NCI-H526 (cell line): ENCODE measurements at places on chromosomes 11 and 22.

GRCh38 chr22:32422062-32422461 lies 10.0 kb upstream of the RTCB start:
- DNase-seq = no peak

DNA sequence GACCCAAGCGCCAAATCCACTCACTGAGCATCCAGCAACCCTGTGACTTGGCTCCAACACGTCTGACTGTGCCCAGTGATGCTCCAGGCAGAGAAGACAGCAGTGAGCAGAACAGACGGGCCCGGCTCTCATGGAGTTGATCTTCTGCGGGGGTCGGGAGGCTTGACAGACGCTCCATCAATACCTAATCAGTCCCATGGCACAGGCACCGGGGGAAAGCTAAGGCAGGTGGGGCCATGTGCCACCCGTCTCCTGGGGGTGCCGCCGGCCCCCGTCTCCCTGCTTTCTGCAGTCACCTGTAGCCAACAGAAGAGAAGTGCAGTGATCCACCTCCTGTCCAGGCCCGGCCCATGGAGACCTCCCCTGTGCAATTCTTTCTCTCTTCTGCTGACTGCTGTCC lies 47.5 kb downstream of the LINC01488 start:
- DNase-seq = no peak

DNA sequence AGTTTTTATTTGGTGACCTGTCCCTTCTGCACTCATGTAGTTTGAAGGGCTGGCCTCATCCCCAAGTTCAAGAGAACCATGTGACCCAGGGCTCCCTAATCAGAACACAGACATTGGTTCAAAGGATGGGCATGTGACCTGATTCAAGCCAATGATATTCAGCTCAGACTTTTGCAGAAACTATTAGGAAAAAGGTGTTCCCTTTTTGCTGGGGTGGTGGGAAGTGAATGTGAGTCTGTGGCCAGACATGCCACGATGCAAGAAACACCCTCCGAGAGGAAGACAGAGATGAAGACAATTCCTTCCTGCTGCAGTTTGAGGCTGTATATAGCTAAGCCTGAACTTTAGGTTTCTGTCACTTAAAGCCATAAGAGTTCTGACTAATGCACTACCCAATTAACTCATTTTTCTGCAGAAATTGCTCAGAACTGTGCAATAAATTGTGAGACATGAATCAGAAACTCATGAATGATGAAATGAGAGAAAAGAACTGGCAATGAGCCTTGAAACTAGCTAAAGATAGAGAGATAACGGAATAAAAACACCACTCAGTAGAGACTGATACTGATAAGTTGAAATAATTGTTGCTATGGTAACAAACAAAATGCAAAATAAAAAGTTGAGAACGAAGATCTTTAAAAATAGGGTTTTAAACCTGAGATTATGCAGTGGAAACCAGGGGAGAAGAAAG lies 9.2 kb upstream of the MAPK1 start:
- no peak for DNase-seq

GRCh38 chr22:39432361-39432811 lies 24.4 kb upstream of the MGAT3 start:
- DNase-seq = no peak

DNA sequence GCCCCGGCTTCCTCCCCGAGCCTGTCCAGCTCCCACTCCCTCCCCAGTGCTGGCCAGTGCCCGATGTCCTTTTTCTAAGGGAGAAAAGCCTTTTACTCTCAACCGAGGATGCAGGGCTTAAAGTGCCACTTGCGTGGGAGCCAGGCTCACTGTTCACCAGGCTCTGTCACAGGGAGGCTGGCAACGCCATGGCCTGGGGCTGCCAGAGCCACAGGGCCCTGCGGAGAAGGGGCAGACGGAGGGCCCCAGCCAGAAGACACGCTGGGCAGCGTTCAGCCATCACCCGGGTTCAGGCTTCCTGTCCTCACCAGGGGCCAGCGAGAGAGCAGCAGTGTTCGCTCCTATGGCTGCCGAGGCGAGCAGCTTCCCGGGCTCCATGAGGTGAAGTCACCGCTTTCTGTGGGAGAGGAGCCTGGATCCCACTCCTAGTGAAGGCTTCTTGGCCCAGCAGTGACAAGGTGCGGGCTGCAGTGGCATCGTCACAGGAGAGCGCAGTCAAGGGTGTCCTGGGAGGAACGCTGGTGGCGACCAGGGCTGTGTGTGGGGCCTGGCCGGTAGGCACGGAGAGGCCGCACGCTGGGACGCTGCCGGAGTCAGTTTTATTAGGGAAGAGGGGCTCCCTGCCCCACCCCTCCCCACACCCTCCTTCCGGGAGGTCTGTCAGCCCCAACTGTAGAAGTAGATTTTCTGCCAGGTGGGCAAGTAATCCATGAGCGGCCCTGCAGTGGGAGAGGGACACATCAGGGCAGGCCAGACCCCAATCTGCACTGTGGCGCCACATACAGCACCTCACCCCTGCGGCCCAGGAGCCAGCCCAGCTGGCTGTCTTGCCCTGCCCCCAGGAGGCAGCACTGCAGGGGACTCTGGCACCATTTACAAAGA lies 2.8 kb upstream of the FREY1 start:
- no peak for DNase-seq

GRCh38 chr11:19723572-19724342 lies 11.1 kb downstream of the NAV2 start:
- DNase-seq = no peak

DNA sequence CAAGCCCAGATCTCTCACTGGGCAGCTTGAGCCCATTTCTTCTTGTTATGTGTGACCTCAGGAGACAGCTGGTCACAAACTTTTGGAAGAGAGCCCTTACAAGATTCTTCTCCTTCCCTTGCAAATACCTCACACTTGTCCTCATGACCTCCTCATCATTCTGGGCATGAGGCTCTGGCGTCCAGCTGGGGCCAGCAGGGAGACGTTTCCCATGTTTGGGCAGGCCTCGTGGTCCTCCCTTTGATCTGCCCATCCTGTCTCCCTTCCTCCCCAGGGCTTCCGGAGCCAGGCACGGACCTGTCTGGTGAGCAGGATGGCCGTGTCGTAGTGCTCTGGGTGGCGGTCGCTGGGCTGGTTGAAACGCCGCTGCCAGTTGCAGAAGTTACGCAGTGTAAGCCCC lies 9.7 kb downstream of the ADAMTS8 start:
- DNase-seq = no peak

DNA sequence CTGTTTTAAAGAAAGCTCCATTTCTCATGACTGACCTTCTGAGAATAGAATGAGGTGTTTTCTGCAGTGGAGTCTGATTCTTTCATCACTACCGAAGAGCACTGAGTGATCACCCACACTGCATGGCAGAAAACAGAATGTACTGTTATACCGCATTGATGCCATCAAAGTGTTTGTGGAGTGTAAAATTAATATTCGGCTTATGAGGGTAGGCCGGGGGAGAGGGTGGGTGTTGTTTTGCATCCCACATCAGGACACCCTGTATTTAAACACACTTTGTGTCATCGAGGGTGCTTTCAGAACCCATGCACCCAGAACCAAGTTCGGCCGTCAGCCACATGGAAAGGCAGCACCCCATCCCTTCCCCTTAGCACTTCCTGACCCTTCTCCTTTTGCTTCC lies 41.3 kb upstream of the ETS1 start:
- DNase-seq = no peak

DNA sequence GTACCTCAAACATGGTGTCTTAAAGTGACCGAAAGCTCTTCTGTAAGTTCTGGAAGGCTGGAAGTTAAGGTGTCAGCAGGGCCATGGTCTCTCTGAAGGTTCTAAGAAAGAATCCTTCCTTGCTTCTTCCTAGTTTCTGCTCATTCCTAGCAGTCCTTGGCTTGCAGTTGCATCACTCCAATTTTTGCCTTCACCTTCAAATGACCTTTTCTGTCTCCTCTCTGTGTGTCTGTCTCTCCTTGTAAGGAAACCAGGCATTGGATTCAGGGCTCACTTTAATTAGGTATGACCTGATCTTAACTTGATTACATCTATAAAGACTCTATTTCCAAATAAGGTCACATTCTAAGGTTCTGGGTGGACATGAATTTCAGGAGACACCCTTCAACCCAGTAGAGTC lies 8.7 kb downstream of the AASDHPPT start:
- DNase-seq = no peak

GRCh38 chr11:125264100-125265022 lies 99.8 kb downstream of the PKNOX2 start:
- DNase-seq = no peak

GRCh38 chr11:101812546-101812945 lies 102.3 kb upstream of the CEP126 start:
- no peak for DNase-seq

- no peak for DNase-seq
These were observed 201.1 kb upstream of the LRRC4C start for GRCh38 chr11:41660585-41660984.

- no peak for DNase-seq
These were observed 479.2 kb downstream of the MIAT start for GRCh38 chr22:27136596-27136995.

GRCh38 chr11:81892770-81893635 lies 840.7 kb downstream of the FAM181B start:
- DNase-seq = no peak

GRCh38 chr11:47536915-47537314 lies 16.0 kb downstream of the CELF1 start:
- no peak for DNase-seq

- DNase-seq = no peak
These were observed at the start of gene CDC42EP1 for GRCh38 chr22:37559901-37560607. CDC42EP1 (plus strand) TSS chr22:37560480; CDS start chr22:37566350, 5,870 bp downstream.

DNA sequence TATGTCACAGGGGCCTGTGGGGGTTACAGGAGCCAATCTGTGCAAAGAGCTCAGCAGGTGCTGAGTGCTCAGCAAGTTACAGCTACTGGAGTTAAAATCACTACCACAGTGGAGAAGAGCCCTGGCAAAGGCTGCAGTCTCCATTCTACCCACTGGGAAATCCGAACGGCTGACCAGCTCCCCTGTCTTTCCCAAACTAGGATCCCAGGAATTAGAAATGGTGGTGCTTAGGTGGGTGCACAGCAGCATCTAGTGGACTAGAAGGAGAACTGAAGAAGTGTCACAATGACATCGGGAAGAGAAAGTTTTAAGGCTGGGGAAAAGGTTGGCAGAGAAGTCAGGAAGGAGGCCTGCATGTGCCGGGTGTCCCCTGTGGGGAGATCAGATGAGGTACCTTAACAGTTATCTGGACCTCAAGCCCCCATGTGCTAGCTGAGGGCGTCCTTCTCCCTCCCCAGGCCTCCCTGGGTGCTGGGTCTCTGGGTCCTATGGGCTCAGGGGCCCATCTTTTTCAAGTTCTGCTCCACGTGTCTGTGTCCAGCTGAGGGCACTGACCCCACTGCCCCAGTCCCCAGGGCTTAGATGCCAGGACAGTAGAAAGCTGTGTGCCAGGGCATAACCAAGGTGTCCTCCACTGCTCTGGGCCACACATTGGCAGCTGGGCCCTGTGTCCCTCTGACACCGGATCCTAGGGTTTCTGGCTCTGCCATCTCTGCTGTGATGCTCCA lies 1.9 kb downstream of the PIWIL3 start:
- DNase-seq = peak; percentile 25

- DNase-seq = peak; percentile 45
These were observed 5.8 kb downstream of the RAPSN start for GRCh38 chr11:47443028-47443700.

DNA sequence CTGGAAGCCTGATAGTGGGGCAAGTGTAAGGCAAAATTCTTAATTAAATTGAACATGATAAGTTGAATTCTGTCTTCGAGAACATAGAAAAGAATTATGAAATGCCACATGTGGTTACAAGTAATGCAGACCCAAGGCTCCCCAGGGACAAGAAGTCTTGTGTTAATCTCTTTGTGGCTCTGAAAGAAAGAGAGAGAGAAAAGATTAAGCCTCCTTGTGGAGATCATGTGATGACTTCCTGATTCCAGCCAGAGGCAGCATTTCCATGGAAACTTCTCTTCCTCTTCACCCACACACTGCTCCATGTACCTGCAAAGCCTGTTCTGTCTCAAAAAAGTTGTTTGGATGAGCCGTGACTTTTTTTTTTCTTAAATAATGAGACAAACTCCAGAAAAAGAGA lies 1.9 kb upstream of the TYR start:
- DNase-seq = no peak

GRCh38 chr11:19160847-19161246 lies 40.9 kb downstream of the CSRP3 start:
- DNase-seq = no peak

GRCh38 chr11:93579187-93579751 lies 36.1 kb upstream of the SMCO4 start:
- DNase-seq = peak; percentile 72

DNA sequence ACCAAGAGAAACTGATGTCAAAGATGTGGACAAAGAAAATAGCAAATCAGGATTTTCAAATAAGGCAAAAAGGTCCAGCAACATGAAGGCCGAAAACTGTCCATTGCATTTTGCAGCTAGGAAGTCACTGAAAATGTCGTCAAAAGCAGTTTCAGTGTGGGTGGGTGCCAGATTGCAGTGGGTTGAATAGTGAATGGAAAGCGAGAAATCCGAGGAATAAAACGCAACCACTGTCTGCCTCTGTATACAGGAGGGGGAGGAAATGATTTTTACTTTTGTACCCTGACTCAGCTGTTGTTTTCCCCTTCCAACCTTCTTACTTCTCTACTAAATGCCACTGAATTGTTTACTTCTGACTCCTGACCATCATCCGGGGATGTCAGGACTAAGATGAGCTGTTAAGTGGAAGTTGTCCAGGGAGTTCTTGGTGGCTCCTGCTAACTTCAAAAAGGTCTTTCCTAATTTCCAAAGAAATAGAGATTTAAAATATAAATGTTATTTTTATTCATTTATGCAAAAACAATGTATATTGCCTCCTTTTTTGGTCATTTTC lies 64.9 kb upstream of the BIRC3 start:
- DNase-seq = no peak

- no peak for DNase-seq
These were observed 400.0 kb downstream of the SOX6 start for GRCh38 chr11:15956302-15956701.
